GM23338 (cell line): ENCODE measurements at places on chromosomes 12 and 14. TPM values are rescaled to one million over a fixed set of nuclear protein-coding genes. Genes with fewer than 3 reads are reported as not detected.

- peak; percentile 91 for DNase-seq
Measured at GRCh38 chr12:55742719-55743405, at the start of gene GDF11. Gene GDF11, plus strand, starts transcription at chr12:55743122. Its CDS starts 195 bp downstream, at chr12:55743317.

DNA sequence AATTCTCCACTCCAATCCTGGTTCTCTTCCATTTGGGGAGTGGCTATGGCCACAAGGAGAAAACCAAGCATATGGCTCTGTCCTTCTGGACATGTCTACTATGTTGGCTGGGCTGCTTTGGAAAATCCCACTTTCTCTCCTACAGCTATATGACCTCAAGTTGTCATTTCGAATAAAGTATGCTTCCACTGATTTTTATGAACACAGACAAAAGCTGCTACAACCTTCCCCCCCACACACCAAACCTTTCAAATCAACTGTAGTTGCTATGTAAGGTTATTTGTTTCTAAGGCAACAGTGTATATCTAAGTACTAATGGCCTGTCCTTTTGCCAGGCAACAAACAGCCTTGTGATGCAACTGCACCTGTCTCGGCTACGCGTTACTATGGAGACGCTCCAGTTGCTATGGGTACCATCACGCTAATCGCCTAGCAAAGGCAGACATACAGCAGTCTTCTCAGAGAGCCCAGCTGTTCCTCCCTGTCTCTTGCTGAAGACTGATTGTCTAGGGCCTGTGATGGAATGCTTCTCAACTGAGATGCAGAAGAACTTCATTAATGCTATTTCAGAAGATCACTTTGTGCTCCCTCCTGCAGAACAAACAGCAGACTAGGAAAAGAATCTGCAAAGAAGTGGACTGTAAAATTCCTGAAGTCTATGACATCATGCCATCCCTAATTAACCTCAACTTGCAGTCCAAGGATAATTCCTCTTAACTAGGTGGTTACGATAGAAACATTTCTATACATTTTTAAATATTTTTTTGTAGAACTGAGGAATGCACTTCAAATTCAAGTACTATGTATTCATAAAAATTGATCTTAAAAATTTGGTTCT lies 67.6 kb downstream of the FOXN3 start:
- peak; percentile 94 for DNase-seq

- no peak for DNase-seq
Measured at GRCh38 chr14:92507174-92507768, 6.3 kb upstream of the RIN3 start.

GRCh38 chr14:99546234-99546879 lies 57.6 kb downstream of the CCDC85C start:
- DNase-seq: no peak

GRCh38 chr12:110582276-110583136 lies 612 bp downstream of the PPTC7 start:
- peak; percentile 55 for DNase-seq

GRCh38 chr14:31205681-31206535 lies 1.7 kb downstream of the HECTD1 start:
- DNase-seq: no peak

GRCh38 chr12:90235642-90236041 lies 527.0 kb upstream of the ATP2B1 start:
- no peak for DNase-seq

The TTC9 gene
- total RNA-seq: 29.2 and 34.2 TPM in 2 replicates

DNA sequence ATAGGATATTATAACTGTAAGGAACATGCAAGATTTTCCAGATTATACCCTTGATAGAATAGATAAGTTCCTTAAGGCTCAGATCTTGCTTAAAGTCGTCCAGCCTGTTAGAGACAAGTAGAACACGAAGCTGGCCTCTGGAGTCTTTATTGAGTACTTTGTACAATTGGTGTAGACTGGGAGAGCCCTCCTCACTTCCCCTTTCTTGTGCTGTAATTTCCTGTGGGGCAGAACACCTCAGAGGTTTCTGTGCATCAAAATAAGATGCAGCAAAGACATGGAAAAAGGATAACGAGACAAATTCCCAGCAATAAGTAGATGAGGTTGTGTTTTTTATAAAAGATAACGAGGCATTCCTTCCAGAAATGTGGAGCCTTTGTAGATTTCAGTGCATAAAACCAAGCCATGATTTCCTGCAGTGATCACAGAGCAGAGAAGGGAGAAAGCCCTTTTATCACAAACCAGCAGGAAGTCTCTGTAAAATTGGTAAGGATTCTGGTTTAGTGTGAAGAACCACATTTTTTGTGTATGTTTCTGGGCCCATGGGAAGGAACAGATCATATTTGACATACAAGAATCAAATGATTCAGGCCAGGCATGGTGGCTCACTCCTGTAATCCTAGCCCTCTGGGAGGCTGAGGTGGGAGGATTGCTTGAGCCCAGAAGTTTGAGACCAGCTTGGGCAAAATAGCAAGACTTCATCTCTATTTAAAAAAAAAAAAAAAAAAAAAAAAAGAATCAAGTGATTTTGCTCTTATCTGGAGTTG lies 18.0 kb downstream of the GPRC5A start:
- no peak for DNase-seq

- no peak for DNase-seq
Measured at GRCh38 chr12:47617476-47617875, 88.4 kb downstream of the RPAP3 start.

- no peak for DNase-seq
Measured at GRCh38 chr14:58815161-58815701, 177.5 kb downstream of the DACT1 start.

The STXBP6 gene
- 19.7 and 23.8 TPM in 2 replicates for total RNA-seq

GRCh38 chr12:89299931-89300330 lies 52.4 kb downstream of the DUSP6 start:
- DNase-seq: no peak

- peak; percentile 17 for DNase-seq
Measured at GRCh38 chr12:31715283-31715825, 13.5 kb downstream of the AMN1 start.

DNA sequence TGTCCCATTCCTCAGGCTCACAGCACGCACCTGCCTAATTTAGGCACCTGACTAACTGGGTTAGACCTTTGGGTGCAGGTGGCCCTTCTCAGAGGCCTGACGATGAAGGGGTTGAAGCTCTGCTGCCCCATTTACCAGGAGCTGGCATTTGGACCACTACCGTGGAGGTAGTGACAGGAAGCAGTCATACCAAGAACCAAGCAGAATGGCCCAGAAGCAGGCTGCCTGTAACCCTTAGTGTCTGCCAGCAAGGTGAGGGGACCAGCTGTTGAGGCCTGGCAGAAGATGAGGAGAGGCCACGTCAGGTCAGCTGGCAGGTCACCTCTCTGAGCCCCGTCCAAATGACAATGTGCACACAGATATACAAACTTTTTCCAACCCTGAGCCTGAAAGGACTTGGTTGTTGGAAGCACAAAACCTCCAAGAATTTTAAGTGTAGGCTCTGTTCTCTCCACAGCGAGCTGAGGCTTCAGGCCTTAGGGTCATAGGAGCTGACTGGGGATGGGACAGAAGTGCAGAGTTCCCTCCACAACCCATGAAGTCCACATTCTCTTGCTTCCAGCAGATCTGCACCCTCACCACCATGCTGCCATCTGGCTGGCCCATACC lies 23.1 kb downstream of the VASH1 start:
- no peak for DNase-seq

The LRRIQ1 gene
- total RNA-seq: 0.47 and 1.4 TPM in 2 replicates

The LIN7A gene
- total RNA-seq: 6.2 and 6.5 TPM in 2 replicates

- no peak for DNase-seq
Measured at GRCh38 chr12:62722971-62723680, 211.8 kb downstream of the PPM1H start.

DNA sequence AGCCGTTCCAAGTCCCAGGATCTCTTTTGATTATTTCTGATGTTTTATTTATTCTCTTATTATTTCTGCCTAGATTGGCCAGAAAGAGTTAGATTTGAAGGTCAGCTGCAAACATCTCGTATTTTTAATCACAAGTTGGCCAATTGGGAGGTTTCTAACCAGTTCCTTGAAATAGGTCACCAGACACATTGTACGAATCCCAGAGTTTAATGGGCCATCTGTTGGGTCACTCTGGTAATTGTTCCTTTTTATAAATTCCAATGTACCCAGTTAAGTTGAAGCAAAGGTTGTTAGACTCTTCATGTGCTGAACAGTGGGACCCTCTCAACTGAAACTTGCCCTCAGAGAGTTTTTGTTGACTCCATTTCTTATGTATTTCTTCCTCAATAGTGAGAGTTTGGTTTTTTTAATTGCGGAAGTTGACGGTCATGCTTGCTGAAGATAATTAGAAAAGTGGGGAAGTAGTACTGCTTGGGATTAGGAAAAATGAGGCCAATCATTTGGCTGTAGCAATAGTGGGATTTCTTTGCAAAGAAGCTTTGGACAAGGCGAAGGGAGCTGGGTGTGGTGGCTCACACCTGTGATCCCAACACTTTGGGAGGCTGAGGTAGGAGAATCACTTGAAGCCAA lies 382.7 kb upstream of the RGS6 start:
- DNase-seq: no peak

The NOS1 gene
- total RNA-seq: 3.0 and 4.4 TPM in 2 replicates

DNA sequence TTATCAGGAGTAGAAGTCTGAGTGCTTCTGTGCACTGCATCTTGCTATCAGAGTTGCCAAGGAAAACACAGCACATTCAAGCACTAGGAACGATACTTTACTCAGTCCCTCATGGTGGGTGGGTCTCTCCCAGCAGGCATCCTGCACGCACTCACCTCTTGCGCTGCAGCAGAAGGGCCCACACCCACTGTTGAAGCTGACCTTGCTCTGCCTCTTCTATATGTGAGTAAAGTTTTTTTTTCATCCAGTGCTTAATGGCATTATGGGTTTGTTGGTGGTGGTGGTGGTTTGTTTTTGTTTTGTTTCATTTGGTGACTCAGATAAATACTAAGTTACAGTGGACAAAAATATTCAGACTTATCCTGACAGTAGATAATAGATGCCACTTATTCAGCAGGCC lies 348.5 kb downstream of the EGLN3 start:
- no peak for DNase-seq

The RND1 gene
- 7.4 and 10.4 TPM in 2 replicates for total RNA-seq

GRCh38 chr14:66233591-66233990 lies 252.6 kb upstream of the CCDC196 start:
- DNase-seq: no peak

GRCh38 chr12:109639151-109639872 lies 65.7 kb downstream of the MVK start:
- no peak for DNase-seq

- no peak for DNase-seq
Measured at GRCh38 chr12:62802984-62803383, 132.0 kb downstream of the PPM1H start.

GRCh38 chr12:31031951-31032335 lies 41.7 kb upstream of the DDX11 start:
- no peak for DNase-seq

The SLC38A4 gene
- 12.5 and 13.3 TPM in 2 replicates for total RNA-seq

DNA sequence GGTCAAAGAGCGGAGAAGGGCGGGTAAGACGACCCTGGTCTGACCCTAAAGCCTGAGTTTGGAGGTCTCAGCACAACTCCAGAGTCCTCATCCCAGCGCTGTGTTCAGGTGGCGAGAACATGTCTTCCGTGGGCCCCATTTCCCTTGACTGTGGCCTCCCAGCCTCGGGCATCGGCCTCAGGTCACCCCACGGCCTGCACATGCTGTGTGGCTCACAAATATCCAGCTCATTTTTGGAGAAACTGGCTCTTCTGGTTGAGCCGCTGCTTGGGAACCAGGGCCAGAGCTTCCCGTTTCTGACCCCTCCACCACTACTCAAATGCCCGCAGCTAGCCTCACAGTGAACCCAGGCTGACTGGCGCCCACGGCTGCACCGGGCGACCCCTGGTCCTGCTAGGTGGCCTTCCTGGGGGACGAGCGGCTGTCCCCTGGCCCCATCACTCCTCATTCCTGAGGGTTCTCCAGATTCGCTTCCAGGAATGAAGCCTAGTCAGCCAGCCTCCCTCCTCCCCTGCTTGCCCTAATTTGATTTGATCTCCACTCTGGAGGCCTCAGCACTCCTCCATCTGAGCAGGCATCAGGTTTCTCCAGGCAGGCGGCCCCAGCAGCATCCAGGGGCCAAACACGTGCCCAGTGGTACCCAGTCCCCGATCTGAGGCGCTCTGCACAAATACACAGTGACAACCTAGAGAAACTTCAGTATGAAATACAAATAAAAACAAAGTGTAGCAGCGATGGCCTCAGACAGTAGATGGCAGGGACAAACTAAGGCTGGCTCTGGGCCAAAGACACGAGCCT lies 4.7 kb downstream of the P2RX2 start:
- DNase-seq: no peak

DNA sequence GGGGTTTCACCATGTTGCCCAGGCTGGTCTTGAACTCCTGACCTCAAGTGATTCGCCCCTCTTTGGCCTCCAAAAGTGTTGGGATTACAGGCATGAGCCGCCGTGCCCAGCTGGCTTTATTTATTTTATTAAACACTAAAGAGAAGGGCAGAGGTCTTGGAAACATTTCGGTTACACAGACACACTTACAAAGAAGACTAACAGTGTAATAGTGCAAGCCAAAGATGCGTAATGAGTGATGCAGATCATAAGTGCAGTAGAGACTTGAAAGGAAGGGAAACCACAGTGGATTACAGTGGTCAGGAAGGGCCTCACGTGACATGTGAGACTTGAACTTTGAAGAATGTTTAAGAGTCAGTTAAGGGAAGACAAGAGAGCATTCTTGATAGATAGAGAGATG lies 33.9 kb upstream of the CDK17 start:
- no peak for DNase-seq

DNA sequence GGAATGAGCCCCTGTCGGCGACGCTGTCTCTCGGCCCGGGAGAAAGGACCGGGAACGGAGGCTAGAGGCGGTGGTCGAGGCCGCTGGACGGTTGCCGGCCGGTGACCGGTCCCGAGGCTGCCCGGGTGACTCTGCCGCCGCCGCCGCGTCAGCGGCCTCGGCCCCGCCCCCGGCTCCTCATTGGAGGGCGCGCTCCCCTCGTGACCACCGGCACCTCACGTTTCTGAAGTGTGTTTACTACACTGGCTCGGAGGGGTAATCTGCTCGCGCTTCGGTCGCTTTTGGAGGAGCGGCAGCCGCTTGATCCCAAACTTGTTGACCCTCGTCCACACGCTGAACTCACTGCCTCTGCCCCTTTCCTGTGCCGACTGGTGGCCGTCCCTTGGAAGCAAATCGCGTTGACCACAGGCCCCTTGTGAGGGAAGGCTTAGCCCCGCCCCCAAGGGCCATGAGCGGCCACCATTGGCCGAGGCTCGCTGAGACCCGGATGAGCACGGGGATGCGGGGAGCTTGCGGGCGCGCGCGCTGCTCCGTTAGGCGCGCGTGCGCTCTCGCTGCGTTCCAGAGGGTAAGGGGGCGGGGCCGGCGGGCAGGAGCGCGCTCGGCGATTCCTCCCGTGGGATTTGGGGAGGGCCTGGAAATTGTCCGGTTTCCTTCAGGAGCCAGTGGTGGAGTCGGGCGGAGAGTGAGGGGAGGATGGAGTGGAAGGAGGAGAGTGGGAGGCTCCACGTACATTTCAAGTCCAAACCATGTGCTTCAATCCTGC lies at the start of gene CRY1:
TSS of gene CRY1 (minus strand) at position 133 of the 766 bp plus-strand sequence. CDS start 588 bp downstream, outside the sequence.
- DNase-seq: peak; percentile 98

The OASL gene
- total RNA-seq: not detected in 2 replicates

The SLC6A13 gene
- 0.27 TPM in 1 of 2 replicates, not detected in the other for total RNA-seq

DNA sequence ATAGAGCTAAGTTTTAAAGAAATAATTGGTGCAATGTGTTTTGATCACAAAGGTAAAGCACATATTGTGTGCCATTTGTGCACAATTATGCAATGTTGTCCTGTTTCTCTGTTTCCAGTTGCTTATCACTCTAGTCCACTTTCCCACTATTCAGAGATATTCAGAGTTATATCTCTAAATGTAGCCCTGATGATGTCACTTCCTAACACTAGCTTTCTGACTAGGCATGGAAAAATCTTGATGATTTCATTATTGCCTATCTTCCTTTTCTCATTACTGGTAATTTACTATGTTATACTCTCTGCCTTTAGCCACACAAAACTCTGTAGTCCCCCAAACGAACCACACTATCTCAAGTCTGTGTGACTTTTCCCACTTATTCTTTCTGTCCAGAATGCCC lies 221.2 kb downstream of the TRHDE start:
- no peak for DNase-seq

The RNASE3 gene
- total RNA-seq: not detected in 2 replicates
